ENCODE measurements at places on chromosomes 6 and 20.

DNA sequence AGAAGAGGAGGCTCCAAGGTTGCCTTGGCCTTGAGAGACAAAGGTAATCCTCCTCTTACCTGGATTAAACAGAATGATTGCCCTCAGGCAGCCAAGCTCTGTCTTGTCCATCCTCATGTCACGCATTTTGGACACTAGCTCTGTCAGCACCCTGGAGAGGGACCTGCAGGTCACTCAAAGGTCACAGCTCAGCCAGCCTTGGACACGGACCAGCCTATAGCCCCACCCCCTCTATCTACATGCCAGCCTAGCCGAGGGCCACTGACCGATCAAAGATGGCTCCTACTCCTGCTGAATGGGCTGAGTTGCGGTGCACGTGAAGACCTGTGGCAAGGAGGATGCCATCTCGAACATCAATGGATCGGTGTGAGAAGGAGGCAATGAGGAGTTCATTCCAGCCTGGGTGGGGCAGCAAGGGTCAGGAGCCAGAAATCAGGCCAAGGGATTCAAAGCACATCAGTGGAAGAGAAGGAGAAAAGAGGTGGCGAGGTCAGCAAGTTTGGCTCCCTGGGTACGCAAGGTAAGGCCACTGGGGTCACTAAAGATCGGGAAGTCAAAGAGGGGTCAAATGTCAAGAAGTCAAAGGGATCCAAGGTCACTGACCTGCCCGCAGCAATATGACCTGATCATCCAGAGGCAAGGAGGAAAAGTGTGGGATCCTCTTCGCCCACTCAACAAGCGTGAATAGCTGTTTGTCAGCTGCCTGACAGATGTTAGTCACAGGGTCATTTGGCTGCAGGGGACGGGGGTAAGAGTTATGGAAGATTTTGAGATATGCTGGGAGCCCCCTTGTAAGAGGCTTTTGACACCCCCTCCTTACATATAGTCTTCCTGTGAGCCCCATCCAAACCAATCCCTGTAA lies 3.3 kb upstream of the COL11A2 start:
- DNase-seq: no peak

- no peak for DNase-seq
Observed at GRCh38 chr6:131910219-131910589, 41.0 kb downstream of the CCN2 start.

- peak; percentile 17 for DNase-seq
Observed at GRCh38 chr6:4607793-4608192, 168.4 kb upstream of the CDYL start.

DNA sequence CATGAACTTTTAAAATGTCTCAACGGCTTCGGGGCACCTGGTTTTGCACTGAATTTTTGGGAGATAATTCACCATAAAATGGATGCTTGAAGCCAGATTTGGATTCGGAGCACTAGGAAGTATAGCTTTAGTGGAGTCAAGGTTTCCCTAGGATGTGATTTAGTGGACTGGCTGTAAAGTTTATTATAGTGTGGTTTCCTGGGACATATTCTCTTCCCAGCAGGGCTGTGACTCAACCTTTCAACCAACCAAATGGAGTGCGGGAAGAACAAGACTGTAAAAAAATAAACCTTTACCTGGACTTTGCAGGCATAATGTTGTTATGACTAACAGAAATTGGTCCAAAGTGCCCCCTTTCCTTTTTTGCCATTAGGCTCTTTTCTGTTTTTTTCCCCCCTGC lies 327.4 kb upstream of the MAN1A1 start:
- DNase-seq: no peak

- DNase-seq: no peak
Observed at GRCh38 chr6:106757267-106757666, 127.9 kb downstream of the QRSL1 start.

DNA sequence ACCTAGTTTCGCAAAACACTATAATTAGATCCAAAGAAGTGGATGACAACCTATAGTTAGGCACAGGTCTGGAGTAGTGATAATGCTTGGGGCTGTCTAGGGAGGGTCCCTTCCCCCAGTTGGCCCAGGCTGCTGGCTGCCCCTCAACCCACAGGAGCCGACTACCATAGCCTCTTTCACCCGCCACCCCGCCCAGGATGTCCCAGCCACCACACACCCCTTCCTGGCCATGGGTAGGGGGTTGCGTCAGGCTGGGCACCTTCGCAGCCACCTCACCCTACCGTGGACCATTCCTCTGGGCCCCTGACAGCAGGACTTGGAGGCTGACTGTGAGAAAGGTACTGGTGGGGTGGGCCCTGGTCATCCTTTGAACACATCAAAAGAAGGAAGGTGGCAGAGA lies 8.5 kb downstream of the TFEB start:
- DNase-seq: no peak

DNA sequence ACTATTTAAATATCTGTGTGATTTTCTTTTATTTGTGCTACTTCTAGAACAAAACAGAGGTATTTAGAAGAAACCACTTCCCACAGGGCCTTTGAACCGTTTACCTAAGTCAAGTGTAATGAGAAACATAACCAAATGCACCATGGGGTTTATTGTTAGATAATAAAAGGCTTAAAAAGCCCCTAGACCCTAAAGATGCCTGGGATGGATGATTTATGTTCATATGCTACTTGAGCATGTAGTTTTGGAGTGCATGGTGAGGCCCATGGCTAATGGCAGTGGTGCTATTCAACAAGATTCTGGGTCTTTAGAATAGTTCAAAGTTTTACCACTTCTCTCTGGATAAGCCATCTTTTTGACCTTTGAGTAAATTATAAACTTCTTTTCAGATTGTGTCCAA lies 65.9 kb downstream of the MTHFD1L start:
- no peak for DNase-seq

- no peak for DNase-seq
Observed at GRCh38 chr6:38183856-38184584, 364.5 kb downstream of the ZFAND3 start.

DNA sequence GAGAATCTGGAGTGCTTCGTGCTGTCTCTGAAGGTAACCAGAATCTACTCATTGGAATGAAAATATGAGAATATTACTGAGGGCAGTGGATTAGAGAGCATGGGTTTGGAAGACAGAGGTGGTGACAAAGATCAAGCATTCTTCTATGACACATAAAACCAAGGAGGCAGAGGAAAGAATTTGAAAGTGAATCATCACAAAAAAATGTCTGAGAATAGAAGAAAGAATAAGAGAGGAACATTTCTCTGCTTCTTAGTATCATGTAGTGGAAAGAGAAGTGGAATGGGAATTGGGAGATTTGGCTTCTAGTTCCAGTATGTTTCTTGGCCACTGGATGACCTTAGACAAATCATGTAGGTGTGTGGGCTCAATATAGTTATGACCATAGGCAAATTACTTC lies 474.0 kb downstream of the TFAP2B start:
- DNase-seq: no peak

GRCh38 chr6:137399881-137400443 lies 94.2 kb downstream of the OLIG3 start:
- no peak for DNase-seq

- DNase-seq: no peak
Observed at GRCh38 chr6:24193364-24193763, 67.3 kb downstream of the NRSN1 start.

DNA sequence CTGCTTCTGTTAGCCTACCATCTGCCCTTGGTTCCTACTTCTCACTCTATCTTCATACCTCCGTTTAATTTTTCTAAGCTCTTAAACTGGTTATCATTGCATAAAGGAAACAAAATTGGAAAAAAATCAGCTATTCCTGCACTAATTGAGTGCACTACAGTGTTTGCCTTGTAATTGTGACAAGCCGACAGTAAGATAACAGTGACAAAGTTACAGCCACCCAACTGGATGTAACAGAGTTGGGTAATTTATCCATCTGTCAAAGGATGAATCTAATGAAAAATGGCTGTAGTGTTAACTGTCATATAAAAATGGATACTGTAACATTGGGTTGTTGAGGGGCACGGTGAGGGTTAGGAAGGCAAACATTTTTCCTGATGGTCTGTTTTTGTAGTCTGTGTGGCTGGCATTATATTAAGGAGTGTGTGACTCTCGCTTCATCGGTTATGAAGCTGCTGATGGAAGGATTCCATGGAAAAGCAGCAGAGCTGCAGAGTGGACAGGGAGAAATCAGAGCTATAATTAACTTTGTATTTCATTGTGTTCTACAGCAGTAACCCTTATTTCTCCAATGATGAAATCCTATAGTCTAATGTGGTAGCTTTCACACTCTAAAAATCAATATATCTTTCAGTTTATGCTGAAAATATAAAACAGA lies 12.7 kb downstream of the PBOV1 start:
- DNase-seq: no peak

DNA sequence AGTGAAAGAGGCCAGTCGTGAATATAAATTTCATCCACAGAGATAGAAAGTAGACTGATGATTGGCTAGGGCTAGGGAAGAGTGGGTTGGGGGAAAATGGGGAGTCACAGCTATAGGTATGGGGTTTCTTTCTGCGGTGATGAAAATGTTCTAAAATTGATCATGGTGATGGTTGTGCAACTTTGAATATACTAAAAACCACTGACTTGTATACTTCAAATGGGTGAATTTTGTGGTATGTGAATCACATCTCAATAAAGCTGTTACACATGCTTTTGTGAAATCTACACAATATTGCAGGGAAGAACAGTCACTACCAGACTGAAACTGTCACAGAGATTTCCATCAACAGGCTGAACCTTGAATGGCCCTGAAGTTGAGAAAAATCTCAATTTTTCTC lies 61.5 kb downstream of the LYRM4 start:
- DNase-seq: no peak

DNA sequence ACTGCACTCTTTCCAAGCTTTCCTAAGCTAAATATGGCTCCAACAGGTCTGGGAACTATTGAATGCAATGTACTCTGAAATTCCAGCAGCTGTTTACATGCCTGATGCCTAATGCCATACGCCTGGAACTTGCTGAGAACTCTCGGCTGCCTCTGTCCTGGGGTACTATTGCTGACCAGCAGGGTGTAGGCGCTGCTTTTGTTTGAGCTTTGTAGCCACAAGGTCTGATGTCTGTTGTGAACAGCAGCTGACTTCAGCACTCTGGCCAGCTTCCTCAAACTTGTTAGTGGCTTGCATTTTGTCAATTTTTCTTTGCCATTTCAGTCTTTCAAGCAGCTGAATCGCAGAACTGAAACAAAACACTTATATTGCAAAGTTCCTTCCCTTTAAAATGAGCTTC lies 26.7 kb downstream of the SAYSD1 start:
- no peak for DNase-seq

GRCh38 chr6:96934087-96934486 lies 9.6 kb downstream of the KLHL32 start:
- no peak for DNase-seq

GRCh38 chr6:53999088-53999755 lies 112.0 kb upstream of the MLIP start:
- DNase-seq: no peak

GRCh38 chr6:155443168-155443567 lies 12.5 kb downstream of the NOX3 start:
- no peak for DNase-seq

DNA sequence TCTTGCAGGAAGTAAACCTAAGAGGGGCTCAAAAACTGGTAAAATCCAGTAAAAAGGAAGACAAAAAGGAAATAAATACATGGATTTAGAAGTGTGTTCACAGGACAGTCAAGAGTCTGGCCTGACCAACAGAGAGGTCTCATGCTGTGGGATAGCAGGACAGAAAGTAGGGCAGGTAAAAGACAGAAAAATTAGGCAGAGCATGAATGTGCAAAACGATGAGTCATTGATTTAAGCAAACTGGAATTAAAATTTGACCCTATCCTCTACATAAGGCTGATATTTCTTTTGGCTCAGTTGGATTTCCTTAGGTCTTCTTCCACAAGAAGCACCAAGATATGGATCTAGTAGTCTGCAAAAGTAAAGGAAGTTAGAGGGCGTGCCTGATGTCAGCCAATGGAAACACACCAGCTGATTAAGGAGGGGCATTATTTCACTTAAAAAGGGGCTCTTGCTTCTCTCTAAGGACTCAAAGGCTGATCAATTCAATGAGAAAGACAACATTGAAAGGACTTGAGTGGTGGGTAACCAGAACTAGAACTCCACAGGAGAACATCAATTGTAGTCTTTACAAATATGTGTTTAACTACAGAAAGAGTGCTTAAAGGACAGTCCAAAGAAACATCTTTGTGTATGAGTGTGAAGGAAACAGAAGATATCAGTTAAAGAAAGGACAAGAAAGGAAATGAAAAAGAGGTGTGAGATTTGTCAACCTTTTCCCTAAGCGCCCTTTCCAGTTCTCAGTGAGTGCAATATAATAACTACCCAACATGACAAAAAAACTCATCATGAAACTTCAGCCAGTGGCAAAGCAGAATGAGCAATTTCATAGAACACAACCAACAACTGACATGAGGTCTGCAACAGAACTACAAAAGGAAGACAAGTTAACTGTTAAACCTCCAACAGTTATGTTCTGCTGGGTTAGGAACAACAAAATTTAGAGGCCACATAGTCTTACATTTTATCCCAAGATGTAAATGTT lies 19.4 kb upstream of the MYB start:
- DNase-seq: no peak

GRCh38 chr20:38221119-38221589 lies 39.4 kb downstream of the KIAA1755 start:
- DNase-seq: peak; percentile 58

- no peak for DNase-seq
Observed at GRCh38 chr20:5770231-5770986, 20.2 kb downstream of the SHLD1 start.

DNA sequence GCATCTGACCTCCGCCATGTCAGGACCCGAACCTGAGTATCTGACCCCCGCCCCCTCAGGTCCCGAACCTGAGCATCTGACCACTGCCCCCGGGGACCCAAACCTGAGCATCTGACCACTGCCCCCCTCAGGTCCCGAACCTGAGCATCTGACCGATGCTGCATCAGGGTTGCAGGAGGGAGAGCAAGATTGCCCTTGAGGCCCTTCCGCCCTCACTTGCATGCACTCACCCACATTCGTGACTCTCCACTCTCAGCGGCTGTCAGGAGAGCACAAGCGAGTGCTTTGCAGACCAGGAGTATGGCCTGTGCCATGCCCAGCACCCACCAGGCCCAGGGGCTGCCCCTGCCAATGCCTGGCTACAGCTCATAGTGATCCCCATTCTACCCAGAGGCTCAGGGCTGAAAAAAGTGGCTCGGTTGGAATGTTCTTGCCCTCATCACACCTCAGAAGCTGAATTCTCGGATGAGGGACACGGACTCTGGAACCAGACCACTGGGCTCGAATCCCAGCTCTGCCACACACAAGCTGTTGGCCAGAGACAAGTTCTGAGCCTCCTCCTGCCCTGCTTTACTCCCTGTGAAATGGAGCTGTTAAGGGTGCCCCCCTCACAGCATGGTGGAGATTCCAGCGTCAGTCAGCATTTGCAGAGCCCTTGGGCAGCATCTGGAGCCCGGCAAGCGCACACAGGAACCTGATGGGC lies 82.1 kb downstream of the DLL1 start:
- DNase-seq: no peak

GRCh38 chr20:25195962-25196785 lies 662 bp downstream of the ENTPD6 start:
- DNase-seq: peak; percentile 1

GRCh38 chr6:34757687-34758274 lies 476 bp downstream of the SNRPC start:
- DNase-seq: no peak

DNA sequence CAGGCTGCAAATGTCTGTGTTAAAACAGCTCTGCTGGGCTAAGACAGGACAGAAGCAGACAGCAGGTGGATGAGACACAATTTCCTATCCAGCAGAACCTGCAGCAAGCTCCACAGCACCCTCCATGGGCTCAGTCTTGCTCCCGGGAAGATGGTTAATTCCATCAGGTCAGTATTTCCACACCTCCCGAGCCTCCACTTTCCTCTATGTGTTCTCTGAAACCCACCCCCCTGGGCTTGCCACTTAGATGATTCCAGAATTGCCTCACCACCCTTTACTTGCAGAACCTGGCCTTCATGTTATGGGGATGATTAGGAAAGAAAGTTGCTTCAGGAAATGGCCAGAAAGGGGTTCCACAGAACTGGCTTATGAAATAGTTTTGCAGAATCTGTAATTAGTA lies 43.8 kb downstream of the ERMARD start:
- no peak for DNase-seq
